ENCODE measurements at places on chromosomes 6 and 20. TPM values are rescaled to one million over a fixed set of nuclear protein-coding genes. Genes with fewer than 3 reads are reported as not detected.

DNA sequence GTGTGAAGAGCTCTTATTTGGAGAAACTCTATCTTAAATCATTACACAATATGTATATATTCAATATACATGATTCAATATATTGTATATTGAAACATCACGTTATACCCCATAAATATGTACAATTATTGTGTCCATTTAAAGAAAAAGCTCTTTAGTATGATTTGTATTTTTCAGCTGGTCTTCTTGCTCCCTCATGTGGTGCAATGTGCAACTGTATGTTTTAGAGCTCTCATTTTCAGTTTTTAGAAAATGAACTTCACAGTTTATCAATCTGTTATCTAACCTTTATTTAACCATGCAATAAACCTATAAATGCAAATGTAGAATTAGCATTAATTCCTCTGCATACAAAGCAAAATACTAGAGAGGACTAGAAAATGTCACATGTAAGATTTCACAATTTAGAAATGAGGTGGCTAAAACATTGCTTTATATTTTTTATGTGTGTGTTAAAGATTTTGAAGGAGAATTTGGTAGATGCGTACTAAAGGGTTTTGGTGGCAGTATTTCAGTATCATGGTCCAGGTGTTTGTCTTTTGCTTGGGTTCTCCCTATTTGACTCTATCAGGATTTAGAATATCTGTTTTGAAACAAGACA is 167.1 kb downstream of the PHF3 start:
- DNase-seq, result no peak
- no peak overlapping the region for H3K4me3 ChIP-seq
- no peaks in the 10 kb centered on the region for H3K27me3 ChIP-seq
- no peaks in the 10 kb centered on the region for H3K36me3 ChIP-seq

DNA sequence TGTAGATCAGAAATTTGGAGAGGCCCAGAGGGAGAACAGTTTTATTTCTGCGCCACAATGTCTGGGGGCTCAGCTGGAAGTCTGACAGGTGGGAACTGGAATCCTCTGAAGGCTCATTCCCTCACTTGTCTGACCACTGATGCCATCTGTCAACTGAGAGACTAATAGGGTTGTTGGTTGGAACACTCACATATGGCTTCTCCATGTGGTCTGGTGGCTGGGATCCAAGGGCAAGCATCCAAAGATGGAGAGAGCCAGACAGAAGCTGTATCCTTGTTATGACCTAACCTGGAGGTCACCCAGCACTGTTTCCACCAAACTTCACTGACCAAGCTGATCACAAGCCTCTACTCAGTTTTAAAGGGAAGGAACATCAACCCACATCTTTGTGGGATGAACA is 117.9 kb upstream of the AKAP12 start:
- H3K27me3 ChIP-seq, result no peaks in the 10 kb centered on the region
- H3K36me3 ChIP-seq, result no peaks in the 10 kb centered on the region
- H3K4me1 ChIP-seq, result peaks cover 9% of the 10 kb centered on the region
- no peak for DNase-seq

DNA sequence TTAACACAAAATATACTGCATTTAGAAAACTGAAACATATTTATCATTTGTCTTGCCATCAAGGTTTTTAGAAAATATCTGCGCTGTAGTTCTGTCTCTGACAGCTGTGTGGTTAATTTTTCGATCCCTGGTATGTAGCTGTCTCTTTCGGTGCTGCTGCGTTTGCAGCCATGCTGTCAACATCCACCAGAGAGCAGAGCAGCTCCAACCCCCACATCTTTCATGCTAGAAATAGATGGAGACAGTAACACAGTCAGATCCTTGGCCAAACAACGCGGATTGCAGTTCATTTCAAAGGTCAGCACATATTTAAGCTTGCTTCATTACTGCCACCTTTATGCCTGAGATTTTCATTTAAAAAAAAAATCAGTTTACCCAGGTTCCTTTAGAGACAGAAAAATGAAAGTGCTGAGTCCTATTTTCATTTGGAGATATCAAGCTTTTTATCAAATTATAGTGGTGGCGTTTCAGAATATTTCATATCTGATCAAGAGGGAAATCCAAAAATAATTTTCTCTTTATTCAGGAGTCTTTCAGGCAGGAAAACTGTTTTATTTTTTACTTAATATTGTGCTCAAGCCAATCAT is 157.7 kb upstream of the MMS22L start:
- H3K4me3 ChIP-seq, result no peak overlapping the region
- no peaks in the 10 kb centered on the region for H3K27me3 ChIP-seq
- H3K27ac ChIP-seq, result no peak overlapping the region

DNA sequence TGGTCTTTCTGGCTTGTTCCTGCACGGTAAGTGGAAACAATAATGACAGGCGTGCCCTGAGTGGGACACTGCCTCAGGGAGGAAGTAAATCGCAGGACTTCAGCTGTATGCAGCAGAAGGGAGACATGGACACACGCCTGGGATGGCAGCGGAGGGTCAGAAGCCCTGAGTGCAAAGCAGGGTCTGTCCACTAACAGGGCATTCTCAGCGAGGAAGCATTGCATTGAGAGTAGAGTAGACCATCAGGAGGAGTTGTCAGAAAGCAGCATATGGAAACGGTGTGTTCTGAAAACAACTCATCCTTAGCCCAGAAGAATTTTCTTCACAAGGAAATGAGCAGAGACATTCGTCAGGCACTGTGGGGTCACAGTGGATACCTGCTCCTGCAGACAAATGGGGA is 134.0 kb downstream of the SYNDIG1 start:
- no peak overlapping the region for H3K4me3 ChIP-seq
- H3K4me1 ChIP-seq, result no peaks in the 10 kb centered on the region
- H3K27me3 ChIP-seq, result 0 out of 2 replicates have a peak, but pooled peaks cover 4% of the 10 kb centered on the region
- H3K27ac ChIP-seq, result no peak overlapping the region
- no peak for DNase-seq

HTR1E gene
- total RNA-seq, result not detected

NR2E1 gene
- 0.03 TPM for total RNA-seq

OSTM1 gene
- 123 TPM for total RNA-seq

- H3K4me3 ChIP-seq, result no peak overlapping the region
- peaks cover 43% of the 10 kb centered on the region for H3K4me1 ChIP-seq
- peaks cover 84% of the 10 kb centered on the region for H3K36me3 ChIP-seq
- H3K27ac ChIP-seq, result no peak overlapping the region
Measured at GRCh38 chr20:34529742-34530141, 13.5 kb downstream of the DYNLRB1 start.

VSTM2L gene
- 14.1 TPM for total RNA-seq

ANKRD6 gene
- not detected for total RNA-seq

EMILIN3 gene
- total RNA-seq, result not detected

- peaks cover 16% of the 10 kb centered on the region for H3K4me1 ChIP-seq
- no peak overlapping the region for H3K4me3 ChIP-seq
- no peaks in the 10 kb centered on the region for H3K27me3 ChIP-seq
- DNase-seq, result no peak
- H3K36me3 ChIP-seq, result no peaks in the 10 kb centered on the region
Measured at GRCh38 chr20:32518593-32519380, 66.3 kb downstream of the NOL4L start.

DNA sequence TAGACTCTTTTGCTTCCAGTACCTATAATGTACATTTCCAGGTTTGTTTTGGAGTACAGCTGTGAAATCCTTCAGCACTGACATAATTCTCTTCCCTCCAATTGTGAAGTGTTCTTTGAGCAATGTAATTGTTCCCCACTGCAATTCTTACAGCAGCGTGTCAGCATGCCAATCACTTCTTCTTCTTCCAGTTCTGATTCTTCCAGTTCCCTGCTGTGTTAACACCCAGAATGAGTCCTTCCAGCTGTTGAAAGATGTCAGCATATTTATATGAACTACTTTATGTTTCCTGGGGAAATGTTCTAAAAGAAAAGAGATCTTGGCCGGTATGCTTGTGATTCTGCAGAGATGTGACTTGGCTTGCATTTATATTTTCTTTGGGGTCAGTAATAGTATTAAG is 213.9 kb downstream of the UNC5CL start:
- no peaks in the 10 kb centered on the region for H3K36me3 ChIP-seq
- no peak for DNase-seq
- no peaks in the 10 kb centered on the region for H3K4me1 ChIP-seq
- H3K4me3 ChIP-seq, result no peak overlapping the region
- H3K27ac ChIP-seq, result no peak overlapping the region

DNA sequence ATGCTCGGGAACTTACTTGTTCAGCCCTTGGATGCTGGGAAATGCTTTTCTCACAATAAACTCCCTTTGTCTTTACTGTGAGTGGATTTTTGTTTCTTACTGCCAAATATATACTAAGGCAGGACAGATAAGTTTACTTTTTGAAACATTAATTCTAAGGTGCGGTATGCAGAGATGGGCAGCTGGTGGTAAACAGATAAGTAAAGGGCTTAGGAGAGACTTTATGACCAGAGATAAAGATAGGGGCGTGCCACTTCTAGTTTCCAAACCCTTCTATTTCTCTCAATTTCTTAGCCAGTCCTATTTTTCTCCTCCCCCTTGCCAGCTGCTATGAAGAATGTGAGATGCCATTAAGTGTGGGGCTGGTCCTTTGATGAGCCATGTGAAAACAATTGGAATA is 16.3 kb downstream of the SAMD3 start:
- no peak overlapping the region for H3K4me3 ChIP-seq
- H3K4me1 ChIP-seq, result no peaks in the 10 kb centered on the region
- no peaks in the 10 kb centered on the region for H3K36me3 ChIP-seq
- no peaks in the 10 kb centered on the region for H3K27me3 ChIP-seq
- no peak overlapping the region for H3K27ac ChIP-seq
- no peak for DNase-seq

GRCh38 chr20:61683721-61684120 is 382.0 kb downstream of the TAF4 start:
- H3K36me3 ChIP-seq, result no peaks in the 10 kb centered on the region
- H3K27me3 ChIP-seq, result peaks cover 37% of the 10 kb centered on the region
- no peak overlapping the region for H3K27ac ChIP-seq

TBXT gene
- not detected for total RNA-seq

DNA sequence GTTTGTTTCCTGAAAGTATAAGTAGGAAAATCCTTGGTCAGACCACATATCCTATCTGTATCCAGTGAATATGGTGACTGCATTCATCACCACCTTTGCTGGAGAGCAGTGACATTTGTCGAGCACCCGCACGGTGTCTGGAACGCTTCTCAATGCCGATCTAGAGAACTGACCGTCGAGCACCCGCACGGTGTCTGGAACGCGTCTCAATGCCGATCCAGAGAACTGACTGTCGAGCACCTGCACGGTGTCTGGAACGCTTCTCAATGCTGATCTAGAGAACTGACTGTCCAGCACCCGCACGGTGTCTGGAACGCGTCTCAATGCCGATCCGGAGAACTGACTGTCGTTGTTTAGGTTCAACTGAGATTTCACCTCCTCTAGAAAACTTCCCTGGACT is 67.8 kb downstream of the HUS1B start:
- H3K4me1 ChIP-seq, result peaks cover 33% of the 10 kb centered on the region
- no peak overlapping the region for H3K4me3 ChIP-seq
- no peaks in the 10 kb centered on the region for H3K27me3 ChIP-seq
- H3K36me3 ChIP-seq, result peaks cover 49% of the 10 kb centered on the region
- no peak overlapping the region for H3K27ac ChIP-seq
- no peak for DNase-seq

OR12D2 gene
- not detected for total RNA-seq

DNA sequence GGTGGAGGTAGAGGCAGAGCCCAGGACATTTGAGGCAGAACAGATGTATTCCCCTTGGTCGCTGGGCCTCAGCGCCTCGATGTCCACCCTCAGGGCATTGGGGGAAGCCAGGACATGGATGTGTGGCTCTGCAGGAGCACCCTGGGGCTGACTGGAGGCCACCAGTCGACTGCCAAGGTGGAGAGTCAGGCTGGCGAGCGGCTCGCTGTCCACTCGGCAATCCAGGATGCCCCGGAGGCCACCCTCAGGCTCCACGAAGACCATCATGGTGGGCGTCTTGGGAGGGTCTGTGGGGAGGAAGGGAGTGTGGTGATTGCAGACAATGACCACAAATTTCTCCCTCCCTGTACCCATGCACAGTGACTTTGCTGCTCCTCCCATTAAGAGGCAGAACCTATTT is 8.2 kb upstream of the ADAM33 start:
- H3K27me3 ChIP-seq, result no peaks in the 10 kb centered on the region
- peaks cover 5% of the 10 kb centered on the region for H3K4me1 ChIP-seq
- DNase-seq, result no peak
- H3K36me3 ChIP-seq, result no peaks in the 10 kb centered on the region

GRCh38 chr6:165770397-165771082 is 107.5 kb upstream of the PDE10A start:
- H3K4me3 ChIP-seq, result no peak overlapping the region
- no peaks in the 10 kb centered on the region for H3K4me1 ChIP-seq
- H3K27ac ChIP-seq, result no peak overlapping the region

DLK2 gene
- total RNA-seq, result not detected

DNA sequence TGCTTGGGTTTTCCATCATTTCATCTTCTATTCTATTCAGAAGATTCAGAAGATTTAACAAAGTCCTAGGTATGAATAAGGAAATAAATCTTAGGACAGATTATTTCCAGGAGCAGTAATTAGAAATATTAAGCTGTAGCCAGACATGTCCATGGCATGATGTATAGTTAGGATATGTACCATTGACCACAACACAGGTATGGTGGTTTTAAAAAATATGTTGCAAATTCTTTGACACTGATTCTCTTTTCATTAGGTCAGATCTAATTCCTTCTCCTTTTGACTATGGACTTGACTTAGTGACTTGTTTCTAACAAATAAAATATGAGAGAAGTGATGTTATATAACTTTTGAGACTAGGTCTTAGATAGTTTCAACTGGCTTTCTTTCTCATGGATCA is 23.5 kb upstream of the PDE7B start:
- no peak overlapping the region for H3K4me3 ChIP-seq
- DNase-seq, result no peak
- no peaks in the 10 kb centered on the region for H3K36me3 ChIP-seq
- H3K4me1 ChIP-seq, result no peaks in the 10 kb centered on the region

GRCh38 chr6:135002229-135002844 is 52.3 kb downstream of the HBS1L start:
- peaks cover 8% of the 10 kb centered on the region for H3K36me3 ChIP-seq
- no peak overlapping the region for H3K4me3 ChIP-seq
- H3K4me1 ChIP-seq, result no peaks in the 10 kb centered on the region
- DNase-seq, result no peak
- H3K27ac ChIP-seq, result no peak overlapping the region
